Upper lobe of right lung (tissue), 1 donor: ENCODE measurements at places on chromosomes 3 and 15. TPM values are rescaled to one million over a fixed set of nuclear protein-coding genes. Genes with fewer than 3 reads are reported as not detected.

TNNC1 gene
- 88.9 TPM for total RNA-seq

GRCh38 chr3:189561256-189561655 is 69.9 kb upstream of the TP63 start:
- H3K4me3 ChIP-seq = no peak overlapping the region
- no peak overlapping the region for H3K27ac ChIP-seq
- DNase-seq = no peak
- no peaks in the 10 kb centered on the region for H3K36me3 ChIP-seq
- H3K27me3 ChIP-seq = no peaks in the 10 kb centered on the region

DNA sequence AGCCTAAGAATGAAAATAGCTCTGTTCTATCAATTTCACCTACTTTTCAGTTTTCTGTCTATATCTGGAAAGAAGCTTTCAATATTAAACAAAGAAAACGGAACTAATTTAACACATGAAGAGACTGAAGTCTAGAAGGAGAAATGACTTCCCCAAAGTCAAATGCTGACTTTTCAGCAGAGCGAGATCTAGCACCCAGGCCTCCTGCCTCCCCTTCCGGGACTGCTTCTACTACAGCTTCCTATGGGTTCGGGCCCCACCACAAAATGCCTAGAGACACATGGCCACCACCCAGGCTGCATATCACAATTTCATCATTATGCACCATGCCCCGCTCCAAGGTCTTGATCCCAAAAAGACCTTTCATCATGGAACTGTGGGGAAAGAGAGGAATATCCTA is 104.5 kb downstream of the SST start:
- H3K27ac ChIP-seq = no peak overlapping the region
- no peaks in the 10 kb centered on the region for H3K27me3 ChIP-seq

DNA sequence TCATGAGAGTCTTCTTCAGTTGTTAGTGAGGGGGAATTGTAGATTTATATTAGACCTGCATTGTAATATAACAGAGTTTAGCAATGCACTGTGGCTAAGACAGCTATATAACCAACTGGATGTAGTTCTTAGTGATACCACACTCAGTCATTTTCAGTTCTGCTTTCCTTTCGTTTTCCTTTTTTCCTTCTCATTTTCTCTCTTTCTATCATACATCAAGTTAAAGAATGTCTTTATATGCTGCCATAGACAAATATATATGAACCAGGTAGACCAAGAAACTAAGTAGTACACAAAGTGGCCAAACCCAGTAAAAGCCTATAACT is 43.7 kb upstream of the CD47 start:
- DNase-seq = no peak
- H3K27ac ChIP-seq = peak overlapping the region; percentile 43
- peaks cover 31% of the 10 kb centered on the region for H3K4me1 ChIP-seq
- H3K36me3 ChIP-seq = no peaks in the 10 kb centered on the region
- no peaks in the 10 kb centered on the region for H3K27me3 ChIP-seq

- no peaks in the 10 kb centered on the region for H3K27me3 ChIP-seq
- peaks cover 49% of the 10 kb centered on the region for H3K36me3 ChIP-seq
- H3K4me3 ChIP-seq = no peak overlapping the region
- H3K27ac ChIP-seq = no peak overlapping the region
These were observed 82.6 kb downstream of the PCCB start for GRCh38 chr3:136332776-136333175.

MAP1A gene
- 2.3 TPM for total RNA-seq

- H3K27me3 ChIP-seq = no peaks in the 10 kb centered on the region
- no peaks in the 10 kb centered on the region for H3K4me1 ChIP-seq
- H3K27ac ChIP-seq = no peak overlapping the region
- no peak for DNase-seq
These were observed 58.3 kb upstream of the MYZAP start for GRCh38 chr15:57533448-57533799.

DNA sequence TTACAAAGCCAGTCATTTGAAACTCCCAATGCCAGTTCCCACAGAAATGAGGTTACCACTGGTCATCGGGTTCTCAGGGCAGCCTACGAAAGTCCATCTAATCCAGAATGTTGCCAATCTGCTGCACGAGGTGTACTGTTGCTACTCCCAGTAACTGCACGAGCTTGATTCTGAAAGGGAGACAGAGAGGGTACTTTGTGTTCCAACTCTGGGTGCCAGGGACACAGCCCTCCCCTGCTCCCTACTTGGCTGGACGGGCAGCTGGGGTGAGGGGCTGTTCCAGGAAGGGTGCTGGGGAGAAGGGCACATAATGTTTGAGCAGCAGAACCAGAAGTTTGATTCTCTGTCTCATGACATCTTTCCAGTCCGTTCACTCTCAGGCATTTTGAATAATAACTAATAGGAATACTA is 27.1 kb upstream of the OSBPL11 start:
- H3K27me3 ChIP-seq = no peaks in the 10 kb centered on the region
- H3K27ac ChIP-seq = peak overlapping the region; percentile 63
- H3K36me3 ChIP-seq = no peaks in the 10 kb centered on the region
- no peaks in the 10 kb centered on the region for H3K4me1 ChIP-seq
- DNase-seq = peak; percentile 82

DNA sequence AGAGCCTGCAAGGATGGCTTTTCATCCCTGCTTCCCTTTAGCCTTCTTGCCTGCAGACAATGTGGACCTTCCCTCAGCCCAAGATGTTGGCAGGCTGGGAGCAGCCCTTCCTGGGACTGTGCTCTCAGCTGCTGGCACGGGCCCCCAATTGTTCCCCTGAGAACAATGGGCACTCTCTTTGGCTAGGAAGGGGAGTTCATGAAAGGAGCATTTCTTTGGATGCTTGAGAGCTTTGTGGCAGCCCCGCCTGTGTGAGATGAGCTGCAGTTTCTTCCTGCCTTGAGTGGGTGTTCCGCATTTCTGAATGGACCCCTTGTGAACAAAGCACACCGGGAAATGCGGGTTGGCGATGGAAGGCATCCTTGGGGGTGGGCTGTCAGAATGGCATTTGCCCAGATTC is 35.0 kb upstream of the BSN start:
- no peak overlapping the region for H3K4me3 ChIP-seq
- H3K36me3 ChIP-seq = peaks cover 16% of the 10 kb centered on the region
- H3K27me3 ChIP-seq = no peaks in the 10 kb centered on the region
- peaks cover 16% of the 10 kb centered on the region for H3K4me1 ChIP-seq
- H3K27ac ChIP-seq = no peak overlapping the region

GRCh38 chr3:193614430-193614829 is 21.4 kb downstream of the OPA1 start:
- DNase-seq = no peak
- no peaks in the 10 kb centered on the region for H3K4me1 ChIP-seq
- peaks cover 44% of the 10 kb centered on the region for H3K36me3 ChIP-seq
- H3K27me3 ChIP-seq = no peaks in the 10 kb centered on the region
- no peak overlapping the region for H3K4me3 ChIP-seq

DNA sequence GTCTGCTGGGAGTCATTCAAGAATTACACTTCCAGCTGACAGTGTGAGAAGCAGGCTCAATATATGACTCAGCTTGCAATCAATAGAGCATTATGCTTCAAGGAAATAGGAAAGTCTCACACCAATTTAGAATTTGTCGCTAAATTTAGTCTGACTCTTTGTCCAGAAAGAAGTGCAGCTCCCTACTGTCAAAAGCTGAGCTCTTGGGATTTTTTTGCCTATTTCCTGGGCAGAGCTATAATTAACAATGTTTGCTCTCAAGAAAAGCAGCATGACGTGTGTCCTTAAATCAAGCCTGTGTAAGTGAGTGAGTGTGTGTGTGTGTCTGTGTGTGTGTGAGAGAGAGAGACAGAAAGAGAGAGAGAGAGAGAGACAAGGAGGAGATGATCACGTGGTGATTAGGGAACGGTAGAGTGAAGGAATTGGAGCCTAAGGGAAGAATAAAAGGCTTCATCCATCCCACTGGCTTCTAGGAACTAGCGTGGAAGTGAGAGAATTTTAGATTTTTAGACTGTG is 16.4 kb upstream of the SLC35G2 start:
- no peak overlapping the region for H3K4me3 ChIP-seq
- no peak for DNase-seq
- no peaks in the 10 kb centered on the region for H3K36me3 ChIP-seq
- H3K27me3 ChIP-seq = no peaks in the 10 kb centered on the region

CPN2 gene
- total RNA-seq = not detected

DNA sequence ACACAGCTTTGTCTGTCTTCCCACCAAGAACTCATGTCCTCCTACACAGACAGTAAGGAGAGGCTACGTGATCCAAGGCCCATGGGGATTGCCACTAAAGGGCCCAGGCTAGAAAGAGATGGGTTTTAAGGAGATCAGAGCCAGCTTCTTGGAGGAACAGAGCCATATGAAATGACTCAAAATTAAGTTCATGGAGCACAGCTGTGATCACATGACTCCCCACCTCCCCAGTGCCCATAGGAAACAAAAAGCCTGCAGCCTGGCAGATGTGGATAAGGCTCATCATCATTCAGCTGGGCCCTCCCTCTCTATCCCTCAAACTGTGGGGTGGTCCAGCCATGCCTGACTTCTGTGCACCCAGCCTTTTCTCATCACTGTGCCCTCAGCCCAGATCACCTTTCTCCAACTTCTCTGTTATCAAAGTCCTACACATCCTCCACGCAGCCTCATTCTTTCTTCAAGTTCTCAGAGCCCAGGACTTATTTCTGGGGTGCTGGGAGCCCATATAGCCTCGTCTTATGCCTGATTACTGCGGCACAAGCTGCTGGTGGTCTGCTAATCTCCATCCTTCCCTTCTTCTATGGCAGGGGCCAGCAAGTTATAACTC is 137.6 kb downstream of the SMAD6 start:
- peak; percentile 4 for DNase-seq
- peaks cover 46% of the 10 kb centered on the region for H3K4me1 ChIP-seq
- no peak overlapping the region for H3K27ac ChIP-seq

DNA sequence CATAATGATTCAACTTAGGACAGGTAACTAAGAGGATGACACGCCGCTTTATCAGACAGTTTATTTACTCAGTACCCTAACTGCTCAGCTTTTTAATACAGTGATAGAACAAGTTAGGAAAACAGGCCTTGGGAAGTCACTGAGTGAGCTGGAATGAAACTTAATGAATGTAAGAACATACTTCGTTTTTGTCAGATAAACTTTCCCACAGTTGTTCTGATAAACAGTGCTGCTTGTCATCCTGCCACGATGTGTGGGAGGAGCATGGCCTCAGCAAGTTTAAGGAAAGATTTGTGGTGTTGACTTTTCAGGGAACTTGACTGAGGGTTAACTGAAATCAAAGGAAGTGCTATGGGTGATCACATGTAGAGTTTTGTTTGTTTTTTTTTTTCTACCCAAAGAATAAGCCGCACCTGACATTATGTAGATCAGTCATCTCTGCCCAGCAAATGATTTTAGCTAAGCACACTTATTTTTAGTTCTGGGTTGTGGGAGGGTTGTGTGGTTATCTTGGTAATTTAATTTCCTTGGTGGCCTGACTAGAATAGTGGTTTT is 5.6 kb upstream of the P2RY14 start:
- H3K4me1 ChIP-seq = peaks cover 8% of the 10 kb centered on the region
- H3K27me3 ChIP-seq = no peaks in the 10 kb centered on the region

GRCh38 chr15:59380902-59381610 is 8.4 kb upstream of the MYO1E start:
- no peaks in the 10 kb centered on the region for H3K27me3 ChIP-seq
- no peak overlapping the region for H3K4me3 ChIP-seq
- no peak overlapping the region for H3K27ac ChIP-seq
- H3K36me3 ChIP-seq = no peaks in the 10 kb centered on the region
- DNase-seq = no peak
- H3K4me1 ChIP-seq = no peaks in the 10 kb centered on the region

DNA sequence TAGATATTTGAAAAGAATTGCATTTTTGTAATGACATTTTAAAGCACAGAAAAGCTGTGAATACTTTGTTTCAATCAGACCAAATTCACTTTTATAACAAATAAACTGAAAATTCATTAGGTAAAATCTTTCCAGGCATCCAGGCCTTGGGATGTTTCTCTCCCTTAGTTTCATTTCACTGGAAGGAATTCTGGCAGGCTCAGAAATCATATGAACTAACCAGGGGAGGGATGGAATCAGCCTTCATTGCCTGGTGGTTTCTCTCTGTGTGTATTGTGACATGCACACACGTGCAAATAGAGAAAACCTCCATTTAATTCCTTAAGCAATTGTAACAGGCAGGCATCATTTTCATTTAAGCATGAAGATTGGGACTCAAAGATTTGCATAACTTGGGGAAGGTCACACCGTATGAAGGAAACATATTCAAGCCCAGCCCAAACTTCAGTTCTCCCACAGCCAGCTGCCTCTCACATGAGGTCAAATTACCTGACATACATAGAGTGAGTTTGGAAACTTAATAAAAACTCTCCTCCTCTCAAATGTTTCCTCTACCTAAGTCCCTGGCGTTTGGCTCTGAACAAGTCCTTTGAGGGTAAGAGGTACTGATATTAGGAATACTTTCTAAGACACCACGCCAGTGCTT is 376.1 kb upstream of the MCTP2 start:
- no peaks in the 10 kb centered on the region for H3K36me3 ChIP-seq
- H3K4me3 ChIP-seq = no peak overlapping the region
- no peaks in the 10 kb centered on the region for H3K27me3 ChIP-seq
- no peak overlapping the region for H3K27ac ChIP-seq

GRCh38 chr3:173529062-173529711 is 131.6 kb downstream of the NLGN1 start:
- H3K27ac ChIP-seq = no peak overlapping the region
- no peak overlapping the region for H3K4me3 ChIP-seq
- no peaks in the 10 kb centered on the region for H3K4me1 ChIP-seq
- no peaks in the 10 kb centered on the region for H3K27me3 ChIP-seq

- H3K27me3 ChIP-seq = no peaks in the 10 kb centered on the region
- H3K4me3 ChIP-seq = no peak overlapping the region
- no peaks in the 10 kb centered on the region for H3K4me1 ChIP-seq
- no peak for DNase-seq
These were observed 13.5 kb upstream of the FAM3D start for GRCh38 chr3:58679974-58680666.

DNA sequence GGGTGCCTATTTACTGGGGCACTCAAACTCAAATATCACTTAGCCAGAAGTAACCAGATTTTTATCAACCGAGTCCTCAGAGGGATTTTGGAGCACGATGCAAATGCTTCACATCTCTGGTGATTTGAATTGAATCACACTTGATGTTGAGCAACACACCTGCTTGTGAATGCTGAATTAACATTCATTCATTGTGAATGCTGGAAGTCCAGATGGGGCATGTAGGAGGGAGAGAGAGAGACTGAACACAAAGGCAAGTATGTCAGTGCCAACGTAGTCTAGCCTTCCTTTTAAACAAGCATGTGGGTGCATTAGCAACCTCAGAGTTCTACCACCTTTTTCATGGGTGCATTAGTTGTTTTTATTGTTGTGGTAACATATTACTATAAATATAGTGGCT is 156.2 kb downstream of the ADAMTSL3 start:
- no peaks in the 10 kb centered on the region for H3K36me3 ChIP-seq
- DNase-seq = no peak
- no peak overlapping the region for H3K27ac ChIP-seq
- no peaks in the 10 kb centered on the region for H3K27me3 ChIP-seq

GRCh38 chr15:42131826-42132806 is 24.3 kb downstream of the PLA2G4F start:
- H3K4me3 ChIP-seq = no peak overlapping the region
- H3K4me1 ChIP-seq = no peaks in the 10 kb centered on the region
- peak; percentile 76 for DNase-seq
- peaks cover 11% of the 10 kb centered on the region for H3K27me3 ChIP-seq
